ENCODE measurements at places on chromosomes 5 and 9.
A peak's percentile ranks its signal among the peaks of the same experiment; 100 is the strongest.

DNA sequence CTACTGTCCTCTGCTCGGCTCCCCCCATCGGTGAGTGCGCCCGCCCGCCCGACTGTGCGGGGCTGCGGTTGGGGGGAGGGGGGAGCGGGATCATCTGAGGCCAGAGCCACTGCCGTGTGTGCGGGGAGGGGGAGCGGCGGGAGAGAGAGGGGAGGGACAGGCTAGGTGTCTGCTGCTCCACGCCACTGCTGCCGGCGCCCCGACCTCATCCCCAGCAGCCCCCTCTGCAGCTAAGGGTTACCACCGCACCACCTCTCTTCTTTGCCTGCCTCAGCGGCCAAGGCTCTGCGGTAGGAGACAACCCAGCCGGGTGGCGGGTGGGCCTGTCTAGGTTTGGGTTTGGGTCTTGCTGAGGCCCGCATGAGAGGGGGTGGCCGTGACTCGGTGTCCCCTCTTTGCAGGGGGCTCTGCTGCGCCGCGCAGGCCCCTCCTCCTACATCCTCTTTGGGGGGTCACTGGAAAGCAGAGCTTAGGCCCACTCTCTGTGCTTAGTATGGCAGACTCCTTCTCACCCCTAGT is 670 bp upstream of the PURA start:
- DNase-seq, result peak; percentile 13

DNA sequence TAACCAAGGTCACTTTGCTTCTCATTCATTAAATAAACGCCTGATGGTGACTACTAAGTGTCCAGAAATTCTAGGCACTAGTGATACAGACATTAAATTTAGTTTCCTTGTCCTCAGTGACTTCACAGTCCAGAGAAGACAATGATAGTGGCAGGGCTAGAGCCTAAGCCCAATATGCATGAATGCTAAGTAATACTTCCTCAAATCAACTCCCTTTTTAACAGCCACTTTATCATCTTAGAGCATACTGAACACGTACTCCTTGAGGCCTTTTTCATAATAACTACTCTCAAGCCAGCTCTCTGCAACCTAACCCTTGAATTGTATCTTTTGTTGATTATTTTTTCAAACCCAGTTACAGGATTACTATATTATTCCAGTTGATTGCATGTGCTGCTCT is 74.1 kb downstream of the STX17 start:
- no peak for DNase-seq

DNA sequence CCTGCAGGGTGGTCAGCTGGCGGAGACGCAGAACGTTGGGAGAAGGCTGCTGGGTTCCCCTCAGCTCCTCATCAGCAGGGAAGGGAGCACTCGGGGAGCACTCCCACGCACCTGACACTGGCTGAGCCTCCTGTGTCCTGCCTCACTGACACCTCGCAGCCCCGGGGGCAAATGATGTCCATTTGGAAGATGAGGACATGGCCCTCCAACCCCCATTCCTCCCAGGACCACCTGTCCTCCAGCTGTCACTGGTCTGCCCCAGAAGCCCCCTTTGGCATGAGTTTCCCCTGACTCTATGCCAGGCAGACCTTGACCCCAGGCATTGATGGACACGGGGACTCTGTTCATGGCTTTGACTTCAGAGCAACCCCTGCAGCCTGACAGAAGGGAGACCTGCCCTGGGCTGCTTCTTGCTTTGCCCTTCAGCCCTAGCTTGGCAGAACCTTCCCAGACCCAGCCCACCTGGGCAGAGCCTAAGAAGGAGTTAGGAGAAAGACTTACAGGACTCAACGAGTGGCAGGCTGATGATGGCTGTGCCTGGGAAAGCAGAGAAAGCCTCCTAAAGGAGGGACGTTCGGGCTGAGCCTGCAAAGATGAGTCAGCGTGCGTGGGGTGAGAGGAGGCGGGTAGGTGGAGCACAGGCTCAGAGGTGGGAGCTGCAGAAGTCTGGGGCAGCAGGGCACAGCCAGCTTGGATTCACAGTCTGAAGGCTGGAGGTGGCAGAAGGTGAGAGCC is 90.6 kb downstream of the LMX1B start:
- DNase-seq, result no peak

DNA sequence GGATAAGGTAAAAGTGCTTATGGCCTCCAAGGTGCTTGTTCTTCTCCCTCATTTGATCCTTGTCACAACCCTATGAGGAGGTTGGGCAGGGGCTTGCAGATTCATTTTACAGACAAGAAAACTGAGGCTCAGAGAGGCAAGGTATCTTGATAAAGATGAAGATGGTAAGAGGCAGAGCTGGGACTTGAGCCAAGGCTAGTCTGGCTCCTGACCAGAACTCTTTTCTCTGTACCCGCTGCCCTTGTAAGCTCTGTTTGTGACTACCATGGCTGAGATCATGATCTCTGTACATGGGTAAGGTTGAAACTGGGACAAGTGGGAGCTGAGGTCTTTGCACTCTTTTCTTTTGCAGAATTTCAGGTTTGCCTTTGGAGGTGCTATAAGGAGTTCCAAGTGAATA is 33.6 kb downstream of the SEC61B start:
- DNase-seq, result no peak

- DNase-seq, result no peak
Measured at GRCh38 chr5:133995883-133996563, 8.8 kb downstream of the VDAC1 start.

GRCh38 chr5:38878391-38879077 is 32.7 kb downstream of the OSMR start:
- no peak for DNase-seq

- no peak for DNase-seq
Measured at GRCh38 chr5:107012371-107012770, 658.4 kb downstream of the EFNA5 start.

GRCh38 chr9:3946840-3947587 is 352.9 kb downstream of the GLIS3 start:
- DNase-seq, result no peak

- DNase-seq, result no peak
Measured at GRCh38 chr9:129619787-129620668, 873 bp downstream of the C9orf50 start.

DNA sequence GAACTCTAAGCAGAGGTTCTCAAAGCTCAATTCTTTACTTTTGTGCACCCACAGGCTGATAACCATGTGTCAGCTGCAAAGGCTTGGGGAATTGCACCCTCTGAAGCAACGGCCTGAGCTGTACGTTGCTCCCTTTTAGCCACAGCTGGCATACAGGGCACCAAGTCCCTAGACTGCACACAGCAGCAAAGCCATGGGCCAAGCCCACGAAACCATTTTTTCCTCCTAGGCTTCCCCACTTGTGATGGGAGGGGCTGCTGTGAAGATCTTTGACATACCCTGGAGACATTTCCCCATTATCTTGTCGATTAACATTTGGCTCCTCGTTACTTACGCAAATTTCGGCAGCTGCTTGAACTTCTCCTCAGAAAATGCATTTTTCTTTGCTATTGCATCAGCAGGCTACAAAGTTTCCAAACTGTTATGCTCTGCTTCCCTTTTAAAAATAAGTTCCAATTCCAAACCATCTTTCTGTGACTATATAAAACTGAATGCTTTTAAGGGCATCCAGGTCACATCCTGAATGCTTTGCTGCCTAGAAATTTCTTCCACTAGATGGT is 23.0 kb downstream of the KIAA0825 start:
- DNase-seq, result no peak

GRCh38 chr9:128552744-128553440 is 505 bp downstream of the SPTAN1 start:
- DNase-seq, result no peak

DNA sequence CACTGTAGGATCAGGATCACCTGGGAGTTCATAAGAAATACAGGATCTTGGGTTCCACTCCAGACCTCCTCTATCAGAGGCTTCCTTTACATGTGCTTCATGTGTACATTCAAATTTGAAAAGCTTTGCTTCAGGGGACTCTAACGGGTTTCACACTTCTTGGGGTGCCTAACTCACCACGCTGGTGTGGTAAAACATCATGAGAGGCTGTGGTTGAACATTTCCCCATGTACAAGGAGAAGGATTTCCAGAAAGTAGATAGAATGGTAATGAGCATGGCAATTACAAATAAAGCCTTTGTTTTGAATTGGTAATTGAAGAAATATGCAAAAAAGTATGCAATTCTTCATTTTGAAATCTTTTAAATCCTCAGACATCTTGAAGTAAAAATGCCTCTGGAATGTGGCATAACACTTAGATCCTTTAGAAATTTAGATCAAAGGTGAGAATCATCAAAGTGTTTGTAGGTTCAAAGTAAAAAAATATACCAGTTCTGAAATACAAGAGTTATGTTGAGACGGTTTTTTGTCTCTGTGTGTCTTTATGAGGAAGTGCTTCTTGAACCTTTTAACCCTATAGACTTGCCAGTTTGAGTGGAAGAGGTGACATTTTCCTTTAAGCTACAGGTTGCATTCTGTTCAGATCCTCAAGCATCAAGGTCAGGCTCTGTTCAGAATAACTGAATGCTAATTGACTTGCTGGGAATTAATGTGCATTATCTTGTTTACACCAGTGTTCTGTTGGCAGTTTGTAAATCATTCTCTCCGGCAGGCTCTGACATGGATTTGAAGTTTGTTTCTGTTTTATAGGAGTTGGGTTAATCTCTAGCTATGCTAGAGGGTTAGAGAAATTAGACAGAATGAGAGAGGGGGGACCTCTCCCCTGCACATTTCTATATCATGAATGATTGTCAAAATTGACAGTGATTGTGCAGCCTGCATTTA is 415.3 kb downstream of the MAN2A1 start:
- no peak for DNase-seq

GRCh38 chr9:136411378-136411777 is 920 bp downstream of the PMPCA start:
- no peak for DNase-seq

DNA sequence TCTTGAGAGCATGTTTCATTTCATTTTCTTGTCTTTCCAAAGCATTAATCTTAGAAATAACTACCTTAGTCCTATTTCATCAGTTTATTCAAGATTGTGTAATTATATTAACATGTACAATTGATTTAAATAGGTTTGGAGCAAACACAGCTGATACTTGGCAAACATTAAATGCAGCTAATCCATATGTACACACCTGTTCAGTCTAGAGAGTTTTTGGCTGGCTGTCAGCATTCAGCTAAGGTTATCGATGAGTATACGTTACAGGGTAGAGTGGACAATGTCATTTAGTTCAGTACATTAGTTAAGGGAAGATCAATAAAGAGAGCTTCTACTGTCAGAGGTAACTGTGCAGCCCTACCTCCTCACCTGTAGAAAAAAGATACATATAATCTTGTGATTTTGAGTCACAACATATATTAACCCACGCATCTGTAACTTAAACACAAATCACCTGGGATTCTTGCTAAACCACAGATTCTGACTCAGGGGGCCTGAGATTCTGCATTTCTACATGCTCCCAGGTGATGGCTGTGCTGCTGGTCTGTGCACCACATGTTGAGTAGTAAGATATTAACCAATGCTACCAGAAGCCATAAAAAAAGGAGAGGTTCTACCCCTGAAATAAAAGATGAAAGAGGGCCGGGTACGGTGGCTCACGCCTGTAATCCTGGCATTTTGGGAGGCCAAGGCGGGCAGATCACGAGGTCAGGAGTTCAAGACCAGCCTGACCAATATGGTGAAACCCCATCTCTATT is 34.1 kb upstream of the PCA3 start:
- no peak for DNase-seq

DNA sequence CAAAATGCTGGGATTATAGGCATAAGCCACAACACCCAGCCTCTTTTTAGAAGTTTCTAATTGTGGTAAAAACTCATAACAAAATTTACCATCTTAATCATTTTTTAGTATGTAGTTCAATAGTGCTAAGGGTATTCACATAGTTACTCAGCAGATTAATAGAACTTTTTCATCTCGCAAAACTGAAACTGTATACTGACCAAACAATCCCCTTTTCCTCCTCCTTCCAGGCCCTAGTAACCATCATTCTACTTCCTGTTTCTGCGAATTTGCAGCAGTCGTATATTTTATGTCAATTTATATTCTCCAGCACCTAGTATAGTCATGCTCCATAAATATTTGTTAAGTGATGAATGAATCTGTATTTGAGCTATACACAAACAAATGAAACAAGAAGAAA is 86.3 kb upstream of the ERBIN start:
- no peak for DNase-seq

DNA sequence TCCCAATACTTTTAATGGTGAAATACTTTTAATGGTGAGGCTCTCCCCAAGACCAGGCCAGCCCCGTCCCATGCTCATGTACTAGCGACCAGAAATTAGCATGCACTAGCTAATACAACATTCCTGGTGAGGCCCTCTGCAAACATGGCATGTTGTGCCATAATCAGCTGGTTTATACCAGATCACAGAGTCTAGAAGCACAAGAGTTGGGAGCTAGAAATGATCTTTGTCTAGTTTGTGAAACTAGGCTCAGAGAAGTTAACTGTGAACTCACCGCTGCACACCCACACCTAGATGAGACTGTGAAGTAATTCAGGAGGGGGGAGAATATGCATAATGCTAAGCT is 37.4 kb downstream of the MTMR12 start:
- DNase-seq, result no peak

DNA sequence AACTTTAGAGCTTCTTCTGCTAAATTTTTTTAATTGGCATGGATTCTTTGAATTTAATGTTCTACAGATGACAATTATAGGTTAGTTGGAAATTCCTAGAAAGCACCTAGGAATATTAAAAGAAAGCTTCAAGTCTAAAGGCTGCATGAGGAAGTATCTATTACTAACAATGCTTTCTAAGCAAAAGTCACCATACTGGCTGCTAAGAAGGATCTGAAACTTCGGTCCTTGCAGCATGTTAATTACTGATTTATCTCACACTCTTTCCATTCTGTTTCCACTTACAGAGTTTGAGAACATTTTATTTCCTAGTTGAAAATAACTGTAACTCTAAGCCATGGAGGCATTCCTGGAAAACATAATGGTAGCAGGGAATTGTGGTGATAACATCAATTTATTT is 8.4 kb downstream of the SEMA6A start:
- no peak for DNase-seq

DNA sequence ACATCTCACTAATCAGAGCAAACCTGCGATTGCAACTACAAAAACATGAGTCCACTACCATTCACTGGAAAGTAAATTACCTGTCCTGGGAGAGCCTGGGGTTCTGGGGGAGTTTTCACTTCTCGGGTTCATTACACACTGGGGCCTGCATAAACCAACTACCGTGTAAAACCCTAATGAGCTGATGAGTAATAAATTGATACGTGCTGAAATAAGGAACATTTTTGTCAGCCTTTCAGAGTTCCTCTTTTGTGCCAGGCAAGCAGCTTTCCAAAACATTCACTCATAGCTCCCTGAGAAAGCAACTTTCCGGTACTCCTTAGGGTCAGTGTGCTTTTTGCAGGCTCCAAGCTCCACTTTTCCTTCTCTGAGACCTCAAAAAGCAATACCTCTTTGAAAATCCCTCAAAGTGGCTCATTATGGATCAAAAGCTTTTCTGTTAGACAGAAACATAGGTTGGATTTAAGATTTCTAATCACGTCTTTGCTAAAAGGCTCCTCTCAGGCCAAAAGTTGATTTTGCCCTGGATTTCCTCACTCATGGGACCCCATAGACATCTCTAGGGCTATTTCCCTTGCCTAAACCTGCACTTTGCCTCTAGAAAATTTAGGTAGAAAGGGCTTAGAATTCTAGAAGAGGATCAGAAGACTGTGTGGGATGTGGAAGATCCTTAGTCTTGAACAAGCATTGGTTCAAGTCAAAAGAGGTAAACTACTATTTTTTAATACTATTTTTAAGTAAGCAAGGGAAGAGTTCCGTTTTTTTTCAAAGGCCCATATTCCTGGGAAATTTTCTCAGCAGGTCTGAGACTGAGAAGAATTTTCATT is 74.8 kb downstream of the ST8SIA4 start:
- no peak for DNase-seq

GRCh38 chr9:2125906-2126305 is 110.8 kb downstream of the SMARCA2 start:
- no peak for DNase-seq

GRCh38 chr9:105656131-105656921 is 5.9 kb upstream of the TAL2 start:
- DNase-seq, result no peak

GRCh38 chr5:160774666-160775315 is 77.2 kb downstream of the ATP10B start:
- no peak for DNase-seq
